Fibroblast of lung (primary cell): ENCODE measurements at places on chromosomes 11 and 22. TPM values are rescaled to one million over a fixed set of nuclear protein-coding genes. Genes with fewer than 3 reads are reported as not detected.

GRCh38 chr22:43007519-43008102, 7.3 kb downstream of the PACSIN2 start:
- peak; percentile 86 for DNase-seq

- no peak for DNase-seq
Measured at GRCh38 chr11:65639623-65640482, 2.0 kb downstream of the SIPA1 start.

DNA sequence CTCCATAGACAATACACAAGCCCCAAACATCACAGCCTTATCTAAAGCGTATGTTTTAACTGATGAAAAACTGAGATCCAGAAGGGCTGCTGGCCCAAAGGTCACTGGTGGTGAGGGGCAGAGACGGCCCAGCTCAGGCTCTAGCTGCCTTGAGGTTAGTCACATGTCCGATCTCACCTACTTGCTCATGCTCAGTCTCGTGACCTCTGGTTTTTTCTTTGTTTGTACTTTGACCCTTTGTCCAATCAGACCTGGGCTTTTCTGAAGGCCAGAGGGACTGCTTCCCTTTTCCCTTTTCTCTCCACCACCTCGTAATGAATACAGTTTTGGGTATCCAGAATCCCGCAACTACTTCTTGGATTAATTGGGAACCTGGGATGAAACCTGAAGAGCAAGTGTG, 28.6 kb downstream of the MMP20 start:
- no peak for DNase-seq

GRCh38 chr11:20058749-20059458, 101.4 kb downstream of the DBX1 start:
- no peak for DNase-seq

MOGAT2 gene
- not detected in 2 replicates for total RNA-seq

GRCh38 chr11:85685820-85686459, at the start of gene CCDC89:
TSS of gene CCDC89 (minus strand) at chr11:85686195. CDS start at chr11:85686130, 65 bp downstream.
- DNase-seq, result peak; percentile 99

DNA sequence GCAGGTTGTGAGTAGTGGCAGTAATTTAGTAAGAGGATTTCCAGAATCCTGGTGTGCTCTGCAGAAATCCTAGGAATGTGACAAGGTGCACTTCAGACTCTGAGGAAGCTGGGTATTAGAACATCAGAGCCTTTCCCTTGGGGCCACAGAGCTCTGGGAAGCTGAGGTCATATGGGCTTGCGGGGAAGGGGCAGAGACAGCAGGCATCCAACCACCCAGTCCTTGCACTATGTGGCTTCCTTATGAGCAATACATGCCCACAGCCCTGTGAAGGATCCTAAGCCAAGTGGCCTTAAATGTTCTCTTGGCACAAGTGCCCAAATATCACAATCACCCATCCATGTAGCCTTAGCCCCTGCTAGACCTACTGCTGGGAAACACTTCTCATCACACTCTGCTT, 46.2 kb downstream of the P4HA3 start:
- DNase-seq, result no peak

- DNase-seq, result peak; percentile 46
Measured at GRCh38 chr22:45169591-45170466, 6.1 kb downstream of the NUP50 start.

GRCh38 chr11:94501522-94501921, 7.7 kb downstream of the ANKRD49 start:
- DNase-seq, result no peak

DNA sequence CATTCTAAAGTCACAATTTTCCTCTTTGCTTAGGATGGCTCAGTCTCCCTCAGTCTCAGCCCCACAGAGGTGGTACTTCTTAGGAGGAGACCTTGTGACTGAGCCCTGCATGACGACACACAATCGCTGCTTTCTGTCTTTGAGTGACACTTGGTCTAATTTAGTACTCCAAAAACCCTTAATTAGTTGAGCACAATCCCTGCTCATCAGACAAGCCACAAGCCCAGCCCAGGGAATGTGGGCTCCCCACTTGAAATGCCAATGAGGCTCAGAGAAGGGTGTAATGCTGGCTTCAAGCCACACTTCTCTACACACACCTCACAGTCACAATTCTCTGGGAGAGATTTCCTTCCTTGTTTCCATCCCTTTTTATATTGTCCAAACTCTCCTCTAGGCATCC, 101.8 kb downstream of the FEZ1 start:
- DNase-seq, result no peak

ZNF214 gene
- total RNA-seq, result 8.7 and 9.9 TPM in 2 replicates

DNA sequence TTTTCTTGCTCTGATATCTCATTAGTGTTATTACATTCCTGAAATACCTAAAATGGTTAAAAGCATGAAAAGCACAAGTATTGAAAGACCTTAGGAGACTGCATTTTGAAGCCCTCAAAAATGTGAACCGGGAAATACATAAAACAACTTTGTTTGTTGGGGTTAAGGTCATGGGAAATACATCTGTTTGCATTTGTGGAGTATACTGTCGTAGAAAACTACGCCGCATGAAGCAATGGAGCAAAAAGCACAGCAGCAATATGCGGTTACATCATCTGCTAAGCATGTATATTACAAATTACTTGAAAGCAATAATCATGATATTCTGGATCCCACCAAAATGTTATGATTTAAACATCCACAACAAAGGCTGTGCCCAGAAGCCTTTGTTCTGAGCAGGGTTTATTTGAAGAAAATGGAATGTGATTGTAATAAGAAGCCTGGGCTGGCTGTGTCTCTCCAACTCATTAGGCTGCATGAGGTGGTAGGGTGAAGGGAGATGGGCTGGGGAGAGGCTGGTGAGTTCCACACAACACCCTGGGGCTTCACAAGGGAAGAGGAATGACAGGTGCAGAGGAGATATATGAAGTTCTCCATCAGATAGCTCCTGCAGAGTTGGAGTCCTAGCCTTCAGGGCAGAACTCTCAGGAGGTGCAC, 64.7 kb upstream of the LIN7C start:
- DNase-seq, result peak; percentile 77

- peak; percentile 83 for DNase-seq
Measured at GRCh38 chr11:44760917-44761550, 34.3 kb downstream of the TSPAN18 start.

GRCh38 chr22:36964106-36964505, 50.7 kb downstream of the CSF2RB start:
- no peak for DNase-seq

DNA sequence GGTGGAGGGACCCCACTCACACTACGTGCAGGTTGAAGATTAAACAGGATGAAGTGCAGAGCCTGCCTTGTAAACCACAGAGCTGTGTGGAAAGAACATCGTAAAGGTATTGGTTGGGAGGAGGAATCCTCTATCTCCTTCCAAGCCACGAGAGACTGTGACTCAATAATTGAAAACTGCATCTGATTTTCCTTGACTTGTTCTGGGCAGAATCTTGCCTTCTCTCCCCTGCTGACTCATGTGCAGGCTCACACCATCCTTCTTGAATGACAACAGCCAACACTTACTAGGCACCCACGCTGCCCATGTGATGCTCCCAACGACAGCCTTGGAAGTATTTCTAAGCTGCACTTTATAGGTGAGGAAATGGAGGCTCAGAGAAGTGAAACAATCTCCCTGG, 563.0 kb downstream of the MIAT start:
- peak; percentile 99 for DNase-seq

GRCh38 chr11:76096552-76096951, 109.8 kb downstream of the WNT11 start:
- no peak for DNase-seq

DNA sequence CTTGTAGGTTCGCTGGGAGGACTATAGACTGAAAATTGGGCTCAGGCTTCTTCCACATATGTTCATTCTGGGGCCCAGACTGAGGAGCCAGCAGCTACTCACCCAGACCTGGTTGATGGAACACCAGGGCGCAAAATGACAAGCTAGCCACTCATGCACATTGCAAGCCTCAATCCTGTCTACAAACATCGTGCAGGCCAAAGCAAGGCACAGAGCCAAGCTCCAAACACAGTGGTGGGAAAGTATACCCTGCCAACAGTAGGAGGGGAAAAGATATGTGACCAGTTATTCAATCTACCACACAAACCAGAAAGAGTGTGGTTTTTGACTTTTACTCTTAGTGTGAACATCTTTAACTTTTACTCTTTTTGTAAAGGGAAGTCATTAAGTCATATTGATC, 660.5 kb downstream of the NTM start:
- peak; percentile 54 for DNase-seq

MS4A15 gene
- not detected in 2 replicates for total RNA-seq

P2RY2 gene
- under 0.01 and 0.17 TPM in 2 replicates for total RNA-seq

DNA sequence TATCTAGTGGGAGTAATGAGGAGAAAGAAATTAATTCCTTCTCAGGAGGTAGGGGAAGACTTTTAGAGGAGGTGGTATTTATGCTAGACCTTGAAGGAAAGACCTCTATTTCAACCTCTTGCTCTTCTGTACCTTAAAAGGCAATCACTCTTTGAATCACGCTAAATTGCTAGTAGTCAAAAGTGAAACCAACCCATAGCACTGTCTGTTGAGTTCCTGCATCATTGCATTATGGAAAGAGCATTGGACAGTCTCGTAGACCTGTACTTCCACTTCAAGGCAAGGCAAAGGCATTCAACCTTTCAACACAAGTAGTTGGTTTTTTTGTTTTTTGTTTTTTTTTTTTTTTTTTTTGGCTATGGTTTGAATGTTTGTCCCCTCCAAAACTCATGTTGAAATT, 770.4 kb downstream of the ETS1 start:
- no peak for DNase-seq

RAB39A gene
- not detected in 2 replicates for total RNA-seq
